Fibroblast of skin of left quadriceps (primary cell): ENCODE measurements at places on chromosomes 11 and 22.

DNA sequence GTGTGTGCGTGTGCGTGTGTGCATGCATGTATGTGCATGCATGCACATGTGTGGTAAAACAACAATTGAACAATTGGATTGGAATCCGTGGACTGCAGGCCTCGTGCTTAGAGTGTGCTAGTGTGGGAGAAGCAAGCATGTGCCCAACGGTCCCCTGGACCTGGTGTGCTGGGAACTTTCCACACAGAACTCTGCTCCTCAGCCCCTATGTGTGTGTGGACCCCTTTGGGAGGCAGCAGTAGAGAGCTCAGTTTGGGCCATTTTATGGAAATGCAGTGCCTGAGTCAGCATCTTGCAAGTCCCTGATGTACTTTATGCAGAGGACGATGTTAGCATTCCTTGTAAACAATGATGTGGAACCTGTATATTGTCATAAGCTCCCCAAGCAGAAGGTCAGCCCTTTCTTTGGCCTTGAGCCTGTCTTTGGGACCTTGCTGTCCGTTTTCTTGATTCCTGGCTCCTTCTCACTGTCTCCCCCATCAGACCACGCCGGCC, 167.3 kb downstream of the TBC1D22A start:
- DNase-seq: no peak

DNA sequence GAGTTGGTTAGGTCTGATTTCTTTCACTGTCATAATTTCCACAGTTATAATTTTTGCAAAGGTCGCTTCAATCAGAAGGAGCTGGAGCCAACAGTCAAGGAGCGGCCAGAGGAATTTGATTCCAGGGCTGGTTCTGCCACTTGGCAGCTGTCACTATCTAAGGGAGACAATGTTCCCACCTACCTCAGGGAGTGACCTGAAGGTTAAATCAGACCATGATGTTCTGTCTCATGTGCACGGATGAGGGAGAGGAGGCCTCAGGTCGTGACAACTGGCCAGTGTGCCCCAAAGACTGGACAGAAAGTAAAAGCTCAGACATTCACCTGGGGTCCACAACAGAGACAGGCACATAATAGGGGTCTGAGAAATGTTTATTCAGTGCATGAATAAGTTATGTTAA, 7.6 kb downstream of the MRGPRD start:
- no peak for DNase-seq

DNA sequence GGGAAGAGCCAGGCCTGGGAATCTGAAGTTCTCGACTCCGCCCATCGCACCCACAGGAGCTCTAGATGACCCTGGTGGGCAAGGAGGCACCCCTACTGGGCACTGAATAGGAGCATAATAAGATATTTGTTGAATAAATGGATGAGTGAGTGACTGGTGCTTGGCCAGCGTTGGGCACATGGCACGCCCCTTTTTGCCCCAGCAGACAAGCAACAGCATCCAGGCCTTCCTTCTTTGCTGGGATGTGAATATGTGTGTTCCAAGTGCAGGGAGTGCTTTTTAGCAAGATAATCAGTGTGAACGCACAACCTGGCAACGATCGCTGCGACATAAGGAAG, 443 bp upstream of the CELF1 start:
- no peak for DNase-seq

DNA sequence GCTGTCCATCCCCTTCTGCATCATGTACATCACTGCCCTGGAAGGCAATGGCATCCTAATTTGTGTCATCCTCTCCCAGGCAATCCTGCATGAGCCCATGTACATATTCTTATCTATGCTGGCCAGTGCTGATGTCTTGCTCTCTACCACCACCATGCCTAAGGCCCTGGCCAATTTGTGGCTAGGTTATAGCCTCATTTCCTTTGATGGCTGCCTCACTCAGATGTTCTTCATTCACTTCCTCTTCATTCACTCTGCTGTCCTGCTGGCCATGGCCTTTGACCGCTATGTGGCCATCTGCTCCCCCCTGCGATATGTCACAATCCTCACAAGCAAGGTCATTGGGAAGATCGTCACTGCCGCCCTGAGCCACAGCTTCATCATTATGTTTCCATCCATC, 337 bp downstream of the OR52B6 start:
- DNase-seq: no peak

GRCh38 chr22:37549704-37550059, 10.6 kb upstream of the CDC42EP1 start:
- no peak for DNase-seq

GRCh38 chr11:77191429-77191822, 63.4 kb downstream of the MYO7A start:
- no peak for DNase-seq

- no peak for DNase-seq
Measured at GRCh38 chr11:131598305-131598704, 227.9 kb downstream of the NTM start.
